ENCODE measurements at places on chromosomes 13 and 19.

GRCh38 chr19:56150358-56150757, 9.3 kb downstream of the ZNF444 start:
- DNase-seq = no peak

GRCh38 chr19:4633140-4633967, 6.0 kb upstream of the TNFAIP8L1 start:
- peak; percentile 90 for DNase-seq

DNA sequence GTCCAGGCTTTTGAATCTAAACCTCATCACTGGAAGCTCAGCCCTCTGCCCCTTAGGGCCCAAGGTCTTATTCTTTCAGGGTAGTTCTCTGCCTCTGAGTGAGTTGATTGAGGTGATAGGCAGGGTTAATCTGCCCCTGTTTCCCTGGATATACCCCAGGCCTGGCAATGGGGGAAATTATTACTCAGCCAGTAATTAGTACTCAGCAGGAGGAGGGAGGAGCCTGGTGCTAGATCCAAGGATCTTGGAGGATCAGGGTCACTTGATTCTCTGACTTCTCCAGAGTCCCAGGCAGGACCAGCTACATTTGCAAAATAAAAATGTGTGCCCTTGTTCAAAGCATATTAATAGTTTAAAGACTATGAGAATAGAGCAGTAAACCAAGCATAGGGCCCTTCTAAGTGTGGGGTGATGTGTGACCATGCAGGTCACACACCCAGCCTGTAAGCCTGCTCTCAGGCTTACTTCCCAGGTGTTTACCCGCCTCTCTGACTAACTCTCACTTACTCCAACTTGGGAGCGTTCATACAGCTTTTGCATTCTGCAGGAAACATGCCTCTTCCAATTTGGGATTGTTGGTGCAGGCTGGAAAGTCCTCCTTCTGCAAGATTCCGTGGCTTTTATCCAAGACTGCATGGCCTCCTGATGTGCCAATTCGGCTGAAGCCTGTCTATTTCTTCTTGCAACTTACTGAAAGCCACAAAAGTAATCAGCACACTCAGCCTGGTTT, 7.9 kb upstream of the STK24 start:
- DNase-seq = no peak

GRCh38 chr13:110018009-110018408, 231.6 kb upstream of the IRS2 start:
- no peak for DNase-seq

- no peak for DNase-seq
Measured at GRCh38 chr19:48340995-48341394, 15.6 kb downstream of the EMP3 start.

GRCh38 chr19:58409010-58409790, 751 bp downstream of the ZNF584 start:
- DNase-seq = peak; percentile 10

GRCh38 chr19:3370728-3371591, 4.6 kb downstream of the NFIC start:
- DNase-seq = no peak

GRCh38 chr13:32616883-32617511, 30.7 kb downstream of the PDS5B start:
- no peak for DNase-seq

DNA sequence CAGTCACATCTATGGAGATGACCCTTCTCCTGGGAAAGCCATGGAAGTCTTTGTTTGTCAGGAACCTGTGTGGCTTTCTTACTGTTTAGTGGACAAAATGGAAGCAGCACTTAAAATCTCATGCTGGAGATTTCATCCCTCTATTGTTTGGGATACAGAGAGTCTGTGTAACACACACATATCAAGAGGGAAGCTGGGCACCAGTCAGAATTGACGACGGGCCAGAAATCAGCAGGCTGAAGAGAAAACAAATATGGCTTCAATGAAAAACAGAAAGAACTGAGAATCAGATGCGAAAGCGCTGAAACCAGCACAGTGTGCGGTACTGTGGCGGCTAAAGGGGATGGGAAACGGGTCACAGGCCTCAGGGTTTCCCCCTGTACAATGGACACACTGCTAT, 72.2 kb upstream of the WASF3 start:
- DNase-seq = no peak

DNA sequence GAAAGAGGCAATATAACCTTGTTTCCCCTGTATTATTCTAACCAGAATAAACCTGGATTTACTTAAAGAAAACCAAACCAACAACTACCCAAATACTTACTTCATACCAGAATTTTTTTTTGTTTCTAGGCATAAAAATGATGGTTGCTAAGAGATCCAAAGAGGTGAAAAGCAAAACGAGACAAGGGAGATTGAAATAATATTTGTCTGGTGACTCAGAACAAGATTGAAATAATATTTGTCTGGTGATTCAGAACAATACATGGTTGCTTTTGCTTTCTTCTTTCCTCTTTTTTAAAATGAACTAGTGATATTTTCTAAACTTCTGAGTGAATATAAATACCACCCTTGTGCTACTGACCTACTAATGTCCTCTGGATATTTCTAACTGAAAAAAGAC, 592.9 kb downstream of the KCTD12 start:
- DNase-seq = no peak

DNA sequence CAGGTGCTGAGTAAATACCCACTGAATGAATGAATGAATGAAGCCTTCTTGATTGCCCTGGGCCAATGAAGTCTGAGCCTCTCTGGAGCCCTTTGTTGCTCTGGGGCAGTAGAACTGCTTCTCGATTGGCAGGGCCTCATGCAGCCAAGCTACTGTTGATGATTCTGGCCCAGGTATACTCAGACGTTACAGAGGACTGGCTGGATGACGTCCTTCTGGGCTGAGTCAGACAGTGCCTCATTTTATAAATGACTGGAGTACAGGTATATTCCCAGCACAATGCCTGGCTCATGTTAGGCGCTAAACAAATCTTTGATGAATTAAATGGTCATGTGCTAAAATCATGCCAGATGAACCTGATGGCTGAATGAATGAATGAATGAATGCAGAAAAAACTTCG, 243.8 kb upstream of the MAB21L1 start:
- DNase-seq = no peak

DNA sequence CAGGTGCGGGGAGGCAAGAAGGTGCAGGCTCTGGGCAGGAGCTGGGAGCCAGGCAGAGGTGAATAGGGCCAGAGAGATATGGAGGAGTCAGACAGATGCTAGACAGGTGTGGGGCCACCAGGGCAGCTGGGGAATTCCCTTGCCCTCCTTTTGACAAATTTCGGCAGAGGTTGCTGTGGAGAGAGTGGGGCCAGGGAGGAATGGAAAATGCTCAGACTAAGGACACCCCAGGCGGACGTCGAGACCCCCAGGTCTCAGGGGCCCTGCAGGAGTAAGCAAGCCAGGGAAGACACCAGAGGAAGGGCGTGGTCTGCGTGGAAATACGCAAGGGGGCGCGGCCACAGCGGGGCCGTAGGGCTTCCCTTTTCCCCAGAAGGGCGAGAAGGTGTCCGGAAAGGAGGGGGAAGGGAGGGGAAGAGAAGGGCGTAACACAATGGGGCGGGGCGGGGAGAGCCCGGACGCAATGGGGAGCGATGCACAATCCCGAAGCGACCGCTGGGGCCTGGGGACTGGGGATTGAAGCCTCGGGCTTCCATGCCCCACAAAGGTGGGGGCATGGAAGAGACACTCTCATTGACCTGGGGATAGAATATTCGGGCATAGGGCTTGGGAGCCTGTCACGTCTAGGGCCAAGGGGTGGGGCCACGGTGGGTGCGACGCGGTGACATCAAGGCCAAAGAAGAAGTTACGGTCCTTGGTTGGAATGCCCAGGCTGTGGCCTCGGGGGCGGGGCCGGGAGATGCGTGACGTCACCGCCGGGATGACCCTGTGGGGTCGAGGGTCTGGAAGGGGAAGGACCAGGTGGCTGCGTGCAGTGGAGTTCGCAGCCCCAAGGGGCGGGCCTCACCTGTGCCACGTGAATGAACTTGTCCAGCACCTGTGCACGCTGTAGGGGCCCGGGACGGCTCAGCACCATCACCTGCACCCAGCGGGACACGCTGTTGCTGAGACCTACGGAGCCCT, 8.2 kb downstream of the RASGRP4 start:
- DNase-seq = no peak

DNA sequence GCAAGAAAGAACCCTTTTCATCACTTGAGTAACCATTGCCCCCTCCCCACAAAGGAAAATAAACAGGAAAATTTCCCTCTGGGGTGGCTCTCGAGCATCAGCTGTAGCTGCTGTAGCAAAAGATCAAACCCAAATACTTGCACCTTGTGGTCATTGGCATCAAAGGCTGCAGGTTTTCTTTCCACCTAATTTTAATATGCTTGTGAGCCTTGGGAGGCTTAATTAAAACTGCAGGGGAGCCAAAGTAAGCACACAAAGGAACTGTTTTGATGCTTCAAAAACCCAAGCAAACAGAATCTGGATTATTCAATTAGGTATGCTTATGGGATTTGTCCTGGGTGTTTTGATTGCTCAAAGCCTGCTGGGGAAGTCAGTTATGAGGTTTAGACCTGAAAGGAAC, 119.5 kb downstream of the SHISA2 start:
- no peak for DNase-seq

DNA sequence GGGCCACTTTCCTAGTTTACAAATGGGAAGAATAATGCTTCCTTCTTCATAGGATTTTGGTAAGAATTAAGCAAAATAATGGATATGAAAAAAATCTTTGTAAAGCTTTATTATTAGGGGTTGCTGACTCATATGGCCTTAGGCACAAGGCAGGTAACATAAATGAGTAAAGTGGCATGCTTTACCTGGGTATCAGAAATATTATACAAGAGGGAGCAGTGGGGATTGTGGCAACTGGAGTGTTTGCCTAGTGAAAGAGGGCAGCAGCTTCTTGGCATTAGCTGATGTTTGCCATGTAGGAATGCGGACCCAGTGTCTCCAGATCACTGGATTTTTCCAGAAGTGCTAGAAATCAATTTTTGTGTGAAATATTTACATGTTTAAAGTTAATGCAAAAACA, 19.5 kb downstream of the WDFY2 start:
- no peak for DNase-seq

GRCh38 chr19:28394725-28395124, 818.2 kb downstream of the UQCRFS1 start:
- DNase-seq = no peak

GRCh38 chr19:17244618-17245534, 843 bp downstream of the NR2F6 start:
- DNase-seq = no peak

- DNase-seq = peak; percentile 95
Measured at GRCh38 chr19:32373585-32374295, 28.3 kb downstream of the ZNF507 start.

GRCh38 chr13:44730851-44731250, 154.7 kb upstream of the TSC22D1 start:
- DNase-seq = no peak

GRCh38 chr19:11324079-11324661, 15.3 kb downstream of the RAB3D start:
- DNase-seq = peak; percentile 81

GRCh38 chr13:113365583-113365970, 1.6 kb upstream of the GRTP1 start:
- no peak for DNase-seq

- DNase-seq = peak; percentile 47
Measured at GRCh38 chr19:6048793-6049405, 61.4 kb downstream of the RFX2 start.

GRCh38 chr19:29708554-29709439, 6.3 kb downstream of the C19orf12 start:
- no peak for DNase-seq

DNA sequence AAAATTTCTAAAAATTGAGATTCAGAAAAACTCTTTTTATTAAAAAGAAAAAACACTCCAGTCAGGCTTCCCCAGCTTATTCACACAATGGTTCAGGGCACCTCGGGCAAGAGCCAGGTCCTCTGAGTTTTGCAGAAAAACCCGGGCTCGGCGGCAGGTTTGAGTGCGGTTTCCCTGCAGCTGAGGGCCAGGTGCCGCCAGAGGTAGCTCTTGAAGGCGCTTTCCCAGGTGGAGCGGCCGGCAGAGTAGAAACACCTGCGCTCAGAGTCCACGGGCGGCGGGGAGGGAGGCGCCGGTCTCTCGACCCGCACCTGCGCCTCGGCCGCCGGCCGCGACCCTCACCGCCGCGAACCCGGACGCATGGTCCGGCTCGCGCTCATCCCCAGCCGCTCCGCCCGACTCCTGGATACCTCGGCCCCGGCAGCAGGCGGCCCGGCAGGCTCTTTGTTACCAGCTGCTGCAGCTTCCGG, 444 bp downstream of the PROSER1 start:
- no peak for DNase-seq

- no peak for DNase-seq
Measured at GRCh38 chr19:54576411-54576976, 2.9 kb downstream of the LILRA2 start.

GRCh38 chr19:56983804-56984203, 136.0 kb upstream of the USP29 start:
- DNase-seq = no peak

DNA sequence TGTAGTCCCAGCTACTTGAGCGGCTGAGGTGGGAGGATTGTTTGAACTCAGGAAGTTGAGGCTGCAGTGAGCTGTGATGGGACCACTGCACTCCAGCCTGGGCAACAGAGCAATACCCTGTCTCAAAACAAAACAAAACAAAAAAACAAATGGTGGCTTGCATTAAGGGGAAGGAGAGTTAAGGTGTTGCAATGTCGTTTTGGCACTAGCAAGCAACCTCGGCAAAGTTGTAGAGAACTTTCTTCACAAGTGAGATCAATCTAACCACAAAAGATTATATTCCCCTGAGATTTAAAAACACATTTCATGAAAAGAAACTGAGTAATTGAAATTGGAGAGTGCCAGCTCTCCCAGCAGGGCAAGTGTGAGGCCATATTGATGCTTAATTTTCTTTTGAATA, 153.7 kb downstream of the KLF5 start:
- DNase-seq = no peak

GRCh38 chr13:98174307-98174706, 2.8 kb downstream of the RNF113B start:
- no peak for DNase-seq

DNA sequence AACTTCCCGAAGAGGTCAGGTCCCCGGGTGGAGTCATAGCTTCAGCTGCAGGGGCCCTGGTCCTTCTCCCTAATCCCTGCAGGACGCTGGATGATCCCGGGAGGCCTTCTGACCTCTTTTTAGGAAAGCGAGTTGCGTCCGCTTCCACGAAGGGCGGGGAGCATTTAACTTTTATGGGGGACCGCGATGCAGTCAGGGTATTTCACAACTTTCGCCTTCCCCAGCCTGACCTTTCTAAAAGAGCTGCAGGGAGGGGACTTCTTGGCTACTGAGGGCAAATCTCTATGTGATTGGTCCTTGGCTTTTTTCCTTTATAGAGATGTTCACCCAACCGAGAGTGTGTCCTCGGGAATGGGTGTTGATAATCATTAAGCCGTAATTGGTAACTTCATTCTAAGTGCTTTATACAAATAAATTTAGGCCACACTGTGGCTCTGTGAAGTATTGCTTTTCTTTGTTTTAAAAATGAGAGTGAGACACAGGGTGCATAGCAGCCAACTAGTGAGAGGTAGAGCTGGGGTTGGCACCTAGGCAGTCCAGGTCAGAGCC, 778 bp downstream of the ZNF230 start:
- DNase-seq = no peak
